ENCODE measurements at places on chromosomes 3 and 15. TPM values are rescaled to one million over a fixed set of nuclear protein-coding genes. Genes with fewer than 3 reads are reported as not detected.

DNASE1L3 gene
- total RNA-seq, result not detected

SLC28A1 gene
- not detected for total RNA-seq

CDHR4 gene
- 0.10 TPM for total RNA-seq

SOX2 gene
- not detected for total RNA-seq

C3orf18 gene
- 5.0 TPM for total RNA-seq

EPHA3 gene
- not detected for total RNA-seq

KIF9 gene
- 0.53 TPM for total RNA-seq

LRRC15 gene
- total RNA-seq, result 0.07 TPM

MNS1 gene
- total RNA-seq, result 10.9 TPM

FBXO40 gene
- total RNA-seq, result not detected

ZBTB20 gene
- total RNA-seq, result 0.54 TPM

LCTL gene
- 0.43 TPM for total RNA-seq

ALDH1A3 gene
- 1,090 TPM for total RNA-seq

UTS2B gene
- not detected for total RNA-seq

CEP152 gene
- total RNA-seq, result 2.3 TPM

ILDR1 gene
- total RNA-seq, result not detected

TXNRD3 gene
- total RNA-seq, result 15.9 TPM

CACNA2D3 gene
- total RNA-seq, result 1.2 TPM

All from MG63 (cell line).